ENCODE measurements at places on chromosomes 12 and 14.
A peak's percentile ranks its signal among the peaks of the same experiment; 100 is the strongest.

GRCh38 chr12:113333418-113333750, 1.5 kb downstream of the SLC8B1 start:
- DNase-seq = no peak

GRCh38 chr12:52532636-52533035, 12.4 kb upstream of the KRT5 start:
- DNase-seq = no peak

GRCh38 chr14:85958069-85958468, 428.1 kb downstream of the FLRT2 start:
- no peak for DNase-seq

DNA sequence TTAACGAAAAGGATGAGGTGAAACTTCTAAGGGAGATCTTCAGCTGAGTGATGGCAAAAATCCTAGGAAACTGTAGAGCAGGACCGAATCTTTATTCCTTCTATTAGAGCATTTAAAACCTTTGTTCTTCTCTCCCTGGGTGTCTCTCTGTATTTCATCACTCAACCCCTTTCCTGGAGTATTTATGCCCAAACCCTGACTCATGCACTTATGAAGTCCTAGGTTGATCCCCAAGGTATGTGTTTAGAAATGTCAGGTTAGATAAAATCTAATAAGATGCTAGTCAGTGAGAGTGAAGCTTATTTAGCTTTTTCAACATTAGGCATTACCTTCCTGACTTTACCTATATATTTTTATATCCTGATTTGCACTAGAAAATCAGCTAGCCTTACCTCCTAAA, 239.8 kb upstream of the NPAS3 start:
- no peak for DNase-seq

DNA sequence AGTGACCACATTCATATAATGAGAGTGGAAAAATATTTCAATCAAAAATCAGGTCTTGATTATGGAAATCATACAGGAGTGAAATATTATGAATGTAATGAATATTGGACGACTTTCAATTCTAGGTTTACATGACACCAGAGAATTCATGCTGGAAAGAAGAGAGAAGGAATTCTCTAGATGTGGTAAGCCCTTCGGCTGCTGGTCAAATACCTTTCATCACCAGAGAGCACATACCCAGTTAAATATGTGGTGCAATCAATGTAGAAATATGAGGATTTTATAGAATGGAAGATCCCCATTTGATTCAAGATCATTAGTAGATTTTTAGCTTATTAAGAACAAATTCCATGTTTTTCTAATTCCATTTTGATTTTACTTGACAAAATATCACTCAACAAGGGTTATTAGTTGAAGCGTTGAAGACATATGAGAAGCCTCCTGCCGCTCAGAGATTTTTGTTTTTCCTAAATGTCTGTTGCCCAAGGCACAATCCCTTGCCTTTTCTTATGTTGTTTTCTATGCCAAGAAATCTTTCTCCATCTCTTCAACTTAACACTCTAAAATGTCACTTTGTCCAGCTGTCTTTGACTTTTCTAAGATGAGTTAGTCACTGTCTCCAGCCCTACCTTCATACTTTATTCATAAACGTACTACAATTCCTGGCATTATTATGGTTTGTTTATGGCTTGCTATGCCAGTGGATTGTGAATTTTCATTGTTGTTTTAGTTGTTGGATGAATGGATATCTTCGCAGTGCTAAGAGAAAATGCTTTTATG, 72.8 kb upstream of the ZDHHC17 start:
- no peak for DNase-seq

- no peak for DNase-seq
These were observed 14.6 kb upstream of the DDHD1 start for GRCh38 chr14:53167602-53168328.

DNA sequence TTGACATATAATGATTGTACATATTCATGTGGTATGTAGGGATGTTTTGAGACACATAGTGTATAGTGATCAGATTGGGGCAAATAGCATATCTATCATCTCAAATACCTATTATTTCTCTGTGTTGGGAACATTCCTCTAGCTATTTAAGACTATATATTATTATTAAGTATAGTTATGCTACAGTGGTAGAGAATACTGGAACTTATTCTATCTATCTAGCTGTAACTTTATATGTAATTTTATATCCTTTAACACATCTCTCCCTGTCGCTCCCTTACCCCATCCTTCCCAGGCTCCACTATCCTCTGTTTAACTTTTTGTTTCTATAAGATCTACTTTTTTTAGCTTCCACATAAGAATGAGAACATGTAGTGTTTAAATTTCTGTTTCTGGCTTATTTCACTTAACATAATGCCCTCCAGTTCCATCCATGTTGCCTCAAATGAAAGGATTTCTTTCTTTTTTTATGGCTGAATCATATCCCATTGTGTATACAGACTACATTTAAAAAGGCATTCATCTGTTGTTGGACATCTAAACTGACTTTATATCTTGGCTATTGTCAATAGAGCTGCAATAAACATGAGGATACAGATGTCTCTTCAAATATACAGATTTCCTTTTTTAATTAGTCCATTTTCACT, 102.1 kb upstream of the GZMB start:
- no peak for DNase-seq

DNA sequence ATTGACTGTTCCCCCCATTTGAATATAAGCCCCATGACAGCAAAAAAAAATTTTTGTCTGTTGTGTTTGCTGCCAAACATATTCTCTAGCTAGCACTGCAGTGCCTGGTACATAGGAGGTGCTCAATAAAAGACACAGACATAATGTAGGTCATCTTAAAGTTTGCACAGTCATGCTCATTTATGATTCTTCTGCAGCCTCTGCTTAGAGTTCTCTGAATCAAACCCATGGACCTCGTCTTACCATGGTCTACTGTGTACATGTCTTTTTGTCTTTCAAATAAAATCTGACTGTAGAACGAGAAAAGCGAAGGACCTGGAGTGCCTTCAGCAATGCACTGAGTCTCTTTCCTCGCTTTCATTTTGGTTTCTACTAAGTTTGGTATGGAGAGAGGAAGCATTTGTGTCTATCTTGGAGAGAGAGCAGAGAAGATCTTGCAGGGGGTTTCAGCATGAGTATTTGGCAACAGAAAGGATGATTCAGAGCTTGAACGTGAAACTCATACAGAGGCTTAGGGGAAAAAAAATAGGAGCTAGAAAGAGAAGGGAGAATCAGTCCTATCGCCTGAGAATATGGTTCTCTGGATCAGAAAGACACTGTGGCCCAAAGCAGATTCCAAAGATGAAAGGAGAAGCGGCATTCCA, 38.8 kb upstream of the TMCC3 start:
- DNase-seq = no peak

- no peak for DNase-seq
These were observed 12.7 kb downstream of the SERPINA5 start for GRCh38 chr14:94593749-94594431.

GRCh38 chr14:31510222-31510621, 22.4 kb upstream of the GPR33 start:
- no peak for DNase-seq

GRCh38 chr14:77375973-77376770, 722 bp downstream of the TMED8 start:
- peak; percentile 19 for DNase-seq

- DNase-seq = no peak
These were observed 9.4 kb downstream of the RNF41 start for GRCh38 chr12:56212361-56212760.

DNA sequence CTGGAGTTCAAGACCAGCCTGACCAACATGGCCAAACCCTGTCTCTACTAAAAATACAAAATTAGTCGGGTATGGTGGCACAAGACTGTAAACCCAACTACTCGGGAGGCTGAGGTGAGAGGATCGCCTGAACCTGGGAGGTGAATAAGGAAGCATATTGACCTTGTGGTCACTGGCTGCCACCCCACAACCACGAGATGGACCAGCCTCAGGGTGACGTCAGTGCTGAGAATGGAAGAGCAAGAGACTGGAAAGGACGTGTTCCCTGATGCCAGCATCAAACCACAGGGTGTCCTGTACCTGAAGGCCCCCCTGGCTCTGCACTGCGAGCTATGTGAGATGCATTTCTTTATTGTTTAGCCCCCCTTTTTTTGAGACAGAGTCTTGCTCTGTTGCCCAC, 45.9 kb upstream of the BDKRB2 start:
- DNase-seq = no peak

GRCh38 chr12:127980585-127980984, 286.4 kb upstream of the TMEM132C start:
- DNase-seq = no peak

DNA sequence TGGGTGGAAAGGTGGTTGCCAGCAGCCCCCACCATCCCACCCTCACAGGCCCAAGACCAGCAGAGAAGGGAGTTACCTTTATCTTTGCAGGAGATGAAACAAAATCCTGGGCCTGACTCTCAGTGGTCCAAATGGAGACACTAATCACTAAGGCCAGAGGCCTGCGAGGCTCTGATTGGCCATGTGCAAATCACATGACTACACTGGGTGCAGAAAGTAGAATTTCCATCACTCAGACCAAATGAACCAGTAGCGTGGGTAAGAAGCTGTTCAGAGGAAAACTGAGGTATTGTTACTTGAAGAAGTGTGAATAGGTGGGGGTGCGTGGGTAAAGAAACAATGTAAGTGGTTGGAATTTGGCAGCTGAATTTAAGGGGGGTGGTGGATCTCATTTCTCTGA, 20.2 kb upstream of the PPP1CC start:
- no peak for DNase-seq

DNA sequence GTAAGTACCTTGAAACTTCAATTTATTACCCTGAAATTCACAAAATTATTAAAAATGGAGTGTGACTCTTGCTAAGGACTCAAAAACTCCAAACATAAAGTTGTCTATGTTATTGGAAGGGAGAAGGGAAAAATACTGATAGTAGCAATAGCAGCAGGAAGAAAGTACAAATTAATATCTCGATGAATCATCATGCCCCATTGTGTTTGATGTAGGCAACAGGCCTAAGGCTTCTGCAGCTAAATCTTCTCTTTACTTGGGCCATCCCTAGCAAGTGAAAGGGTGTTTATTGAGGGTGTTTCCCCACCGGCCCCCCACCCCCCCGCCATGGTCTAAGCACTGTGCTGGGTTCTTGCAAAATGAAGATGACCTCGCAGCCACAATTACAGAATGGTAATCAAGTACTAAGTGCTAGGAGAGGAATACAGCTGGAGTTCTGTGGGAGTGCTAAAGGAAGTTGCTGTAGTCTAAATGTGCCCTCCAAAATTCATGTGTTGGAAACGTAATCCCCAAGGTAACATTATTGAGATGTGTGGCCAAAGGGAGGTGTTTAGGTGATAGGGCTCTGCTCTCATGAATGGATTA, 76.5 kb downstream of the SNAPC1 start:
- DNase-seq = no peak

DNA sequence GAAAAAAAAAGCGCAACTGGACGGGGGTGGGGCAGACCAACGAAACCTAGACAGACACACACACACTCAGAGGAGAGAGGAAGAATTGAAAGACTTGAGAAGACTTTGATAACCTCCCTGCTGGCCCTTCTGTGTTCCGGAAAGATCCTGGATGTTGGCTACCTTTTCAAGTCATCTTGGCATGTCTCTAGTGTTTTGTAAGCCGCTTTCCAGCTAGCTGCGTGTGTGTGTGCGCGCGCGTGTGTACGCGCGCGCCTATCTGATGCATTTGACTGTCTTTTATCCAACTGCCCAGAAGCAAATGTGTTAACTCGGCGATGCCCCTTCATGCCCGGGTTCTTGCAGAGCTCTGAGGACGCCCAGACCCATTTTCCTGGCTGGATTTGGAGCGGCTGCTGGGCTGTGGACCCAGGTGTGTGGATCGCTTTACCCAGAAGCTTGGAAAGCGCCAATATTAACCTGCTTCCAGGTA, 664 bp downstream of the LRFN5 start:
- DNase-seq = no peak

DNA sequence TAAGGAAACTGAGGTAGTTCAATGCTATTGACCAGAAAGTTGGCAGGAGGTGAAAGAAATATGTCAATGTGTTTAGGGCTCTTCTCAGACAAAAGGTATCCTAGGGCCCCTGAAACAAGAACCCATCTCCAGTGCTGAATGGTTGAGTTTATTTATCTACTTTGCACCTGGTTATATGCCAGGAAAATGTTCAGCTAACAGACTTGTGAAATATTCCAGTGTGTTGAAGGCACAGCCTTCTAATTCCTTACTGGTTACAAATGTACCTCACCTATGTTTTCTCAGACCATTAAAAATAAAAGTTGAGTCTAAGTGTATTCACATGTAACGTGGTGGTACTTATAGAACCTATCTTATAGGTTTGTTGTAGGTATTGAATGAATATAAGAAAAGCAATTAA, 511.7 kb upstream of the SEL1L start:
- DNase-seq = no peak

- DNase-seq = no peak
These were observed 6.3 kb downstream of the RNF10 start for GRCh38 chr12:120540445-120540844.

DNA sequence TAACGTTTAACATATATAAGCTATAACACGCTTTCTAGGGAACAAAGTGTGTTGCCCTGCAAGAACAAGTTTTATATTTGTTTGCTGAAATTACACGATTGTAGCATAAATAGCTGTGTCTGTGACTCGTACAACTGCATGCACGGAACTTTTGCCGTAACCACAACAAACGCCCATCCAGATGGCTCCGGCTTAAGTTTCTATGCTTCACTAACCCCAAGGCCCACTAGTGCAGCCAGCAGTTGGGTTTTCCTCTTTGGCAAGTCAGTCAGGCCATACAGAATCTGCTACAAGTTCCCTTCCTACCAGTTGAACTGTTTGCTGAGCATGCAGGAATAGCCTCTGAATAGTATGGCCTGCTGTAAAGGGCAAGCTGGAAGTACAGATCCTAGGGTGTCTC, 12.1 kb downstream of the CSRP2 start:
- DNase-seq = no peak

DNA sequence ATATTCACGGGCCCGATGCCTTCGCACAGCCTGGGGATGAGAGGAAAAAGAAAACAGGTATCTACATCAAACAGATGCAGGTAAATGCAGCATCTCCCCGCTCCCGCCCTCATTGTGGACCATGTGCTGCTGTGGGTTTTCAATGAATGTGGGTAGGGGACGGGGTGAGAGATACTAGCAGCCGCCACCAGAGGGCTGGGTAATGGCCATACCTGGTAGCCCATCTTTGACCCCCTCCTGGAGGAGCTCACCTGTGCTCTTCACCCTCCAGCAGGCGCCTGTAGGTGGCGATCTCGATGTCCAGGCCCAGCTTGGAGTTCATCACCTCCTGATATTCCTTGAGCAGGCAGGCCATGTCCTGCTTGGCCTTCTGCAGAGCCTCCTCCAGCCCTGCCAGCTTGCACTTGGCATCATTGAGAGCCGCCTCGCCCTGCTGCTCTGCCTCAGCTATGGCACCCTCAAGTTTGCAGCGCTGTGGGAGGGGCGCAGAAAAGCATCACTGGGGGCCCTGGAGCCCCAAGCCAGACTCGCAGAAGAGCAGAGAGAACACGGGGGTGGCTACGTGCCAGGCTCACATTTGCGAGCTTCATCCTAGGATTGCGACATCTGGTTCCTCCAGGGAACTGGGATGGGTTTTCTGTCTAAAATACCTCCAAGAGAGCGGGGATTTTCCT, 10.2 kb downstream of the KRT82 start:
- no peak for DNase-seq
